Left lung (tissue), 14 donors: ENCODE measurements at places on chromosomes 11 and 22. TPM values are rescaled to one million over a fixed set of nuclear protein-coding genes. Genes with fewer than 3 reads are reported as not detected.

- H3K4me1 ChIP-seq, result peaks cover 100% of the 10 kb centered on the region
- no peaks in the 10 kb centered on the region for H3K27me3 ChIP-seq
- H3K4me3 ChIP-seq, result no peak overlapping the region
Observed at GRCh38 chr11:64870176-64870892, 8.1 kb downstream of the EHD1 start.

- no peaks in the 10 kb centered on the region for H3K36me3 ChIP-seq
- H3K27ac ChIP-seq, result no peak overlapping the region
- H3K4me3 ChIP-seq, result no peak overlapping the region
- no peaks in the 10 kb centered on the region for H3K27me3 ChIP-seq
- H3K4me1 ChIP-seq, result no peaks in the 10 kb centered on the region
- DNase-seq, result no peak
Observed at GRCh38 chr11:113238721-113239120, 75.7 kb upstream of the TTC12 start.

GGT1 gene
- polyA plus RNA-seq, result 10.1 TPM

OR56A1 gene
- polyA plus RNA-seq, result not detected
